ENCODE measurements at places on chromosomes 13 and 19. TPM values are rescaled to one million over a fixed set of nuclear protein-coding genes. Genes with fewer than 3 reads are reported as not detected.

DNA sequence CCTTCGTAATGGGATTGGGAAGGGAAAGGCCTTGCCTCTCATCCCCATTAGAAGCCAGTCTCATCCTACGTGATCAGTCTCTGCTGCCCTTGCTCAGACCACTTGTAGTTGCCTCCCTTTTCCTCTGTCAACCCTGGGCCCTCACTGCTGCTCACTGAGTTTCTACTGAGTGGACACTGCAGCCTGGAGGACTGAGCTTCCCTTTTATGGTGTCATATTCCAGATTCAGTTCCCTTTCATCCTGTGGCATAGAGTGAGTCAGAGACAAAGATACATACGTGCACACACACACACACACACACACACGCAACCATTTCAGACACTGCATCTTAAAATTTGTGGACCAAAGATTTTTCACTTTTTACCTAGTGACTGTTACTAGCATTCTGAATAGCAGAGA, 56.6 kb downstream of the COG3 start:
- H3K4me3 ChIP-seq = no peak overlapping the region
- peak; percentile 32 for DNase-seq
- H3K27ac ChIP-seq = no peak overlapping the region
- peaks cover 47% of the 10 kb centered on the region for H3K36me3 ChIP-seq
- no peaks in the 10 kb centered on the region for H3K4me1 ChIP-seq

DNA sequence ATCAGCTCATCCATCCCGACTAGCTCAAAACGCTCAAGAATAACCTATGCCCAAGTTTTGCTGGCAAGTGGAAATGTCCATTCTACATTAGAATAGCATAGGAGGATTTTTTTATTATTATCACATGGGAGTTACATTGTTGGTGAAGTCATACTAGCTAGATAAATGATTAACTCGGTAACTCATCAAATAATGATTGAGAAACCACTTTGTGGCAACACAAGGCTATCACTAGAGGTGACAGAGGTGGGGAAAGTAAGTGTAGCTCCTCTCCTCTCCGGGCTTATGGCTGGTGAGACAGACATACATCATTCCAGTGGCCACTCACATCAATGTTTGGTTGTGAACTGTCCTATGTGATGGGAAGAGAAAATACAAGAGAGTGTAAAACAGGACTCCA, 161.6 kb downstream of the ZIC5 start:
- no peak for DNase-seq
- no peaks in the 10 kb centered on the region for H3K4me1 ChIP-seq
- H3K36me3 ChIP-seq = no peaks in the 10 kb centered on the region

DNA sequence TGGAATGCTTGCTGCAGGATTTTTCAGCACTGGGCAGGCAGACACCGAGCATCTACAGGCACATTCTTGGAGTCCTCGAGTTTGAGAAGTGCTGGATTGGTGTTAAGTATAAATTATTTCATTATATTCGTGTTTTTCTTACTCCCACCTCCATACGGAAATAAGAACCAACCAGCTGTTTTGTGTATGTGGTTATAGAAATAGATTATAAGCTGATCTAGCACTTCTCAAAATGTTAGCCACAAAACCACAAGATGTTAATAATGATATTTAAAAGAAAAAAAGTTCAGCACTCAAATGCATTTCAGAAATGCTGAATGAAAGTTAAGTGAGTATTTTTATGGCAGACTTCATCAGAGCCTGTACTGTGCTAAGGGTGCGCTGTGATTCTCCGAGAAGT, 24.0 kb upstream of the TEX29 start:
- no peaks in the 10 kb centered on the region for H3K4me1 ChIP-seq
- DNase-seq = no peak

DNA sequence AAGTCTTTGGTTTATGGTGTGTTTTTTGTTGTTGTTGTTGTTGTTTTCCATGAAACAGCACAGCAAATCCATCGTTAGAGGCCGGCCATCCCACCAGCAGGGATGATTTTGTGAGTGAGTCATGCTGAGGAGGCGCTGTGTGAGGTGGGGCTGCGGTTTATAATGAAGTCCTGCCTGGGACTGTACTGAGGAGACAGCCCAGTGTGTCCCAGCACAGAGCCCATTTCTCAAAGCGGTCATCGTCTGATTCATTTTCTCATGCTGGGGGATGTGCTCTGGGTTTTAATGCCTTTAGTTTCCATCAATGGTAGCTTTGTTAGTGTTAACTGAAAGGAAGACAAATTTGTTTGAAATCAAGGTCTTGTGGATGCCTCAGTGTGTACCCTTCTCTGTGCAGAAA, 129.3 kb upstream of the SERP2 start:
- H3K27ac ChIP-seq = no peak overlapping the region
- no peak for DNase-seq
- no peaks in the 10 kb centered on the region for H3K27me3 ChIP-seq
- no peaks in the 10 kb centered on the region for H3K4me1 ChIP-seq

DNA sequence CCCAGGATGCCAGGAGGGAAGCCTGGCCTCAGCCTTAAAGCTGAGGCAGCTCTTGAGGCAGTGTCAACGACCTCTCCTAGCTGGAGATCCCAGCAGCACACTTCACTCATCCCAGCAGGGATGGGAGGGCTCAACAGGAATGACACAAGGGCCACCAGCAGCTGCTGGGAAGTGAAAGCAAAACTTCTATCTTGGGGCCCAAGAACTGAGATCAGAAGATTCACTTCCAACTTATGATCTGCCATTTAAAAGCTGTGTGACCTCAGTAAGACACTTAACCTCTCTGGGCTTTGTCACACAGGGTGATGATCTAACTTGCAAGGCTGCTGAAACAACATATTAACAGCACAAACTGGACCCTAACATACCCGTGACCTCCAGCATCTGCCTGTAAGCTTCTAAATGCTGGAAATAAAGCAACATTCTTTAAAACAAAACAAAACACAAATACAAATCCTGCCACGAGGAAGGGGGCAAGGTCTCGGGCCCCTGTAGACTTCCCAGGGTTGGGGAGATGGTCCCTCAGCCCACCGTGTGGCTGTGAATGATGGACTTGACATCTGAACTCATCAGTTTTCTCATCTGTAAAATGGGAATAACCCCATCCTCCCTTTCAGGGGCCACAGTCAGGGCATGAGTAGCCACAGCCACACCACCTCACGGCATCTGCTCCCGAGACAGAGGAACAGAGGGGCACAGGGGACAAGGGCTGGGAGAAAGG, 22.7 kb downstream of the ELL start:
- H3K4me1 ChIP-seq = peaks cover 8% of the 10 kb centered on the region
- no peaks in the 10 kb centered on the region for H3K36me3 ChIP-seq
- no peaks in the 10 kb centered on the region for H3K27me3 ChIP-seq
- peak overlapping the region; percentile 88 for H3K27ac ChIP-seq

GRCh38 chr19:48244281-48244680, 11.4 kb downstream of the CARD8 start:
- H3K4me1 ChIP-seq = peaks cover 9% of the 10 kb centered on the region
- H3K27ac ChIP-seq = no peak overlapping the region
- no peaks in the 10 kb centered on the region for H3K36me3 ChIP-seq
- H3K4me3 ChIP-seq = no peak overlapping the region
- no peak for DNase-seq

- H3K4me1 ChIP-seq = no peaks in the 10 kb centered on the region
- no peak overlapping the region for H3K27ac ChIP-seq
- no peaks in the 10 kb centered on the region for H3K36me3 ChIP-seq
- no peak overlapping the region for H3K4me3 ChIP-seq
Observed at GRCh38 chr13:74040200-74040599, 94.0 kb downstream of the KLF12 start.

- DNase-seq = no peak
- H3K4me1 ChIP-seq = no peaks in the 10 kb centered on the region
- peak overlapping the region; percentile 87 for H3K27ac ChIP-seq
Observed at GRCh38 chr19:51417810-51418157, 342 bp upstream of the SIGLEC10 start.

The GDF15 gene
- 11.9 TPM for total RNA-seq

The BEST2 gene
- total RNA-seq = not detected

The CLEC4G gene
- total RNA-seq = not detected

The GPR183 gene
- total RNA-seq = 9.5 TPM

The URAD gene
- total RNA-seq = not detected

Measured in adrenal gland (tissue), 19 donors.